ENCODE measurements at places on chromosomes 6 and 20. TPM values are rescaled to one million over a fixed set of nuclear protein-coding genes. Genes with fewer than 3 reads are reported as not detected.

Gene FGD2
- 5.7 TPM for total RNA-seq

Gene APOM
- total RNA-seq, result 1.9 TPM

Gene SYTL3
- 11.7 TPM for total RNA-seq

Gene TSBP1
- not detected for total RNA-seq

Gene NRSN2
- 14.5 TPM for total RNA-seq

Gene DZANK1
- total RNA-seq, result 0.48 TPM

Gene ADAM33
- 12.6 TPM for total RNA-seq

Gene NFYA
- 9.5 TPM for total RNA-seq

Gene KHDC1
- 2.0 TPM for total RNA-seq

Data from Right ventricle myocardium superior (tissue), 1 donor.